ENCODE measurements at places on chromosomes 5 and 9.

DNA sequence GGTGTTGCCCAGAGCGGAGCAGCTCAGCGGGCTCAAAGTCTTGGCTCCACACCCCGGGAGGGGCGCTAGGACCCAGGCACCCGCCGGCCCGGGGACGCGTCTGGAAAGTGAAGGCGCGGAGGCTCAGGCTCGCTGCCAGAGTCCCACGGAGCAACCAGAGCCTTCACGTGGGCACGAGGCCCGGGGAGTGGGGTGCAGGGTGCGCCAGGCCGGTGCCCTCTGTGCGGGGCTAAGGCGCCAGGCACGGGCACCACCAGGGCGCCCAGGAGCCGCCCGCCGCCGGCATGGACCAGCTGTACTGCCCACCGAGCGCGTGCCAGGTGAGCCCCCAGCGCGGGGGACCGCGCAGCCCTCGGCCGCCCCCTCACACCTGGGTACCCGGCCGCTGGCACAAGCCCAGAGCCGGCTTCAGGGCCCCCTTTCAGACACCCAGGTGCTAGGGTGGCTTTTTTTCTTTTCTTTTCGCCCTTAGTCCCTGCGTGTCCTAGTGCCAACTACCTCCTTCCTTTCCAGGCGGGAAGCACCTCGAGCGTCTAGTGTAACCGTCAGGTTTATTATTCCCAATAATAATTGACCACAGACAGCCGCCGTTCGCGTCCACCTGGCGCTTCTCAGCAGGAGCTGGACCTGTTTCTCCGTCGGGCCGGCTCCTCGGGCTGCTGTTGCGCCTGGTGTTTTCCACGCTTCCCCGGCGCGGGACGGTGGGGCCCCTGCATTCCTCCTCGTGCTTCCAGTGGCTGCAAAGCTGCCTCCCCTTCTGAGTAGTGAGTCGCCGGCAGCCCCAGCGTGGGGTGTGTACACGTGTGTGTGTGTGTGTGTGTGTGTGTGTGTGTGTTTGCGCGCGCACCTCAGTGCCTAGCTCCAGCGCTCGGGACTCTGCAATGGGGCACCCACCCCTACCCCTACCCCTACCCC, 30.1 kb upstream of the PDE8B start:
- DNase-seq, result no peak

GRCh38 chr5:159274676-159275075, 11.6 kb downstream of the UBLCP1 start:
- no peak for DNase-seq

- no peak for DNase-seq
Observed at GRCh38 chr5:151148583-151148982, 9.0 kb downstream of the ANXA6 start.

DNA sequence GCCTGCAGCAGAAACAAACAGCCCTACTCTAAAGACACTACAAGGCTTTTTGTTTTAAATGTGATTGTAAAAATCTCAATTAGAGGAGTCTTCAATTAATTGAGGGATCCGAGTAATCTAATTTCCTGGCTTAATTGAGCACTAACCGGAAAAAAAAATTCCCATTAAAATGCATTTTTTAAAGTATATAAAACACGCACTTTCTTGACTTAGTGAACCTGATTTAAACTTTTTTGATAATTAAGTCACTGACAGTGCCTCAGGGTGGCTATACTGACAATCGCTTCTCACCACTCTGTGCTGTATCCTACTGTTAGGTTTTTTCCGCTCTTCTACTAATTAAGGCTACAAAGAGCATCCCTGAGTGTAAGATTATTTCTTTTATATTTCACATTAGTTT, 44.4 kb downstream of the DIRAS2 start:
- DNase-seq, result no peak

- DNase-seq, result no peak
Observed at GRCh38 chr9:89449261-89449671, 48.6 kb downstream of the SEMA4D start.

Measured in fibroblast of pulmonary artery (primary cell).